ENCODE measurements at places on chromosomes 7 and 10. TPM values are rescaled to one million over a fixed set of nuclear protein-coding genes. Genes with fewer than 3 reads are reported as not detected.
A peak's percentile ranks its signal among the peaks of the same experiment; 100 is the strongest.

VAX1 gene
- not detected for total RNA-seq

DNA sequence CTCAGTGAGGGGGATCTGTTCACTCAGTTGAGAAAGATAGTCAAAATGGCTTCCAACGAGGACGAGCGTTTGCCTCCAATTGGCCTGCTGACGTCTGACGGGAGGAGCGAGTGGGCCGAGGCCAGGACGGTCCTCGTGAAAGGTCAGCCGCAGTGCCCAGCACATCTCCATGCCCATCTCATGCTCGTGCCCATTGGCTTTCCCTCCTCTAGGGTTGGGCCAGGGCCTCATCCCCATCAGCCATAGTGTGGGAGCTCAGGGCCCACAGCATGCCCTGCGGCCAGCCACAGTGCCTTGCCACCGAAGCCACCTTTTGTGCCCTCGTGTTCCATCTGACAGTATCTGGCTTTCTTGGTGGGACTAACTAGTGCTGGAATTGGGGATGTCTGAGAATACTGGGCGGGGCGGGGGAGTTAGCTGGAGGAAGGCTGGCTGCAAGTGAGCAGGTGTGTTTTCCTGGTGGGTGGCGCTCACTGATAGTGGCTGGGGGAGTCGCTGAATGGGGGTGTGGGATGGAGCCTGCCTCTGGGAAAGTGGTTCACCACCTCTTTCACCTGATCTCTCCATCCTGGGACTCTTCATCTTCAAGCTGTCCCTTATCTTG lies 13.9 kb downstream of the CHAT start:
- no peaks in the 10 kb centered on the region for H3K36me3 ChIP-seq
- H3K4me3 ChIP-seq: no peak overlapping the region
- H3K27ac ChIP-seq: no peak overlapping the region

DNA sequence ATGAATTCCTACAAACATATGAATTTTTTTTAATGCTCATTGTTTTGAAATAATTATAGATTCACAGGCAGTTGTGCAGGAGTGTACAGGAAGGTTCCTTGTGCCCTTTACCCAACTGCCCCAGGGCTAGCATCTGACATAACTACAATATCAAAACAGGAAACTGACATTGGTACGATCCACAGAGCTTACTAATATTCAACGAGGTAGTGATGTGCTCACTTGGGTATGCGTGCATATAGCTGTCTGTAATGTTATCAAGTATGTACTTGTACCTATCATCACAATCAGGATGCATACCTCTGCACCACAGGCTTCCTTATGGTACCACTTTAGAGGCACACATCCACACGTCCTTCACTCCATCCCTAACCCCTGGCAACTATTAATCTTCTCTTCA lies 68.3 kb downstream of the BMS1 start:
- no peak overlapping the region for H3K4me3 ChIP-seq
- H3K27me3 ChIP-seq: no peaks in the 10 kb centered on the region
- H3K36me3 ChIP-seq: no peaks in the 10 kb centered on the region
- no peaks in the 10 kb centered on the region for H3K4me1 ChIP-seq
- H3K27ac ChIP-seq: no peak overlapping the region

- no peaks in the 10 kb centered on the region for H3K27me3 ChIP-seq
- DNase-seq: no peak
- no peak overlapping the region for H3K4me3 ChIP-seq
- H3K36me3 ChIP-seq: no peaks in the 10 kb centered on the region
- no peak overlapping the region for H3K27ac ChIP-seq
These were observed 74.8 kb upstream of the FOXK1 start for GRCh38 chr7:4607311-4607729.

EGR2 gene
- 5.7 TPM for total RNA-seq

- H3K27me3 ChIP-seq: no peaks in the 10 kb centered on the region
- no peak overlapping the region for H3K4me3 ChIP-seq
- no peaks in the 10 kb centered on the region for H3K4me1 ChIP-seq
- H3K27ac ChIP-seq: no peak overlapping the region
- no peaks in the 10 kb centered on the region for H3K36me3 ChIP-seq
These were observed 605.4 kb downstream of the KCNMA1 start for GRCh38 chr10:77032188-77032570.

HMX3 gene
- total RNA-seq: not detected

DNA sequence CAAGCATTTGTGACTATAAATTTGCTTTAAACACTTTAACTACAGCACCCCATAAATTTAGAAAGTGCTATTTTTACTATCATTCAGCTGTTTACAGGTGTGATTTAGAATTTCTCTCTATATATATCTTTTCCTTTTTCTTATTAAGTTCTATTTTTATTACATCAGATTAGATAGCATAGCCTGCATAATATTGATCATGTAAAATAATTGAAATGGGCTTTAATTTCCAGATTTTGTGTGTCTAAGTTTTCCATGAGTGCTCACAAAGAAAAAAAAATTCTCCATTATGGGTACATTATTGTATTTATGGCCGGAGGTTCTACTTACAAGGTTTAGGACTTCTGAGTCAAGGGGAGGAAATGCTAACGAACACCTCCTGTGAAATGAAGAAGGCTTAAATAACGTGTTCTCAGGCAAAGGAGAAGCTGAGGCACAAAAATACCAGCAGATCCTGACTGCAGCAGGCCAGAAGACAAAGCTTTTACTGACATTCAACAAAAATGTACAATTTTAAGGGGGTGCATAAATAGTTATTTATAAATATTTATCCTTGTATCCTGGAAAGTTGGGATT lies 114.2 kb downstream of the RNF133 start:
- no peak for DNase-seq
- no peak overlapping the region for H3K27ac ChIP-seq
- H3K27me3 ChIP-seq: no peaks in the 10 kb centered on the region
- H3K4me1 ChIP-seq: no peaks in the 10 kb centered on the region

- H3K27ac ChIP-seq: no peak overlapping the region
- H3K27me3 ChIP-seq: no peaks in the 10 kb centered on the region
- no peak overlapping the region for H3K4me3 ChIP-seq
- no peaks in the 10 kb centered on the region for H3K36me3 ChIP-seq
These were observed 3.6 kb downstream of the FAM171A1 start for GRCh38 chr10:15367296-15368085.

GRCh38 chr7:34928560-34928959 lies 108.7 kb downstream of the DPY19L1 start:
- H3K4me1 ChIP-seq: no peaks in the 10 kb centered on the region
- no peaks in the 10 kb centered on the region for H3K27me3 ChIP-seq
- H3K27ac ChIP-seq: no peak overlapping the region
- no peak overlapping the region for H3K4me3 ChIP-seq
- no peak for DNase-seq

- H3K36me3 ChIP-seq: no peaks in the 10 kb centered on the region
- no peak for DNase-seq
- H3K4me3 ChIP-seq: no peak overlapping the region
- no peak overlapping the region for H3K27ac ChIP-seq
- H3K4me1 ChIP-seq: no peaks in the 10 kb centered on the region
These were observed 135.9 kb downstream of the ZMYND11 start for GRCh38 chr10:271201-271600.

GRCh38 chr7:80618096-80618495 lies 20.3 kb upstream of the CD36 start:
- H3K27me3 ChIP-seq: no peaks in the 10 kb centered on the region
- no peaks in the 10 kb centered on the region for H3K36me3 ChIP-seq
- H3K4me1 ChIP-seq: no peaks in the 10 kb centered on the region
- DNase-seq: no peak
- no peak overlapping the region for H3K4me3 ChIP-seq

MALRD1 gene
- total RNA-seq: 3.2 TPM

CASTOR2 gene
- total RNA-seq: 27.6 TPM

DNA sequence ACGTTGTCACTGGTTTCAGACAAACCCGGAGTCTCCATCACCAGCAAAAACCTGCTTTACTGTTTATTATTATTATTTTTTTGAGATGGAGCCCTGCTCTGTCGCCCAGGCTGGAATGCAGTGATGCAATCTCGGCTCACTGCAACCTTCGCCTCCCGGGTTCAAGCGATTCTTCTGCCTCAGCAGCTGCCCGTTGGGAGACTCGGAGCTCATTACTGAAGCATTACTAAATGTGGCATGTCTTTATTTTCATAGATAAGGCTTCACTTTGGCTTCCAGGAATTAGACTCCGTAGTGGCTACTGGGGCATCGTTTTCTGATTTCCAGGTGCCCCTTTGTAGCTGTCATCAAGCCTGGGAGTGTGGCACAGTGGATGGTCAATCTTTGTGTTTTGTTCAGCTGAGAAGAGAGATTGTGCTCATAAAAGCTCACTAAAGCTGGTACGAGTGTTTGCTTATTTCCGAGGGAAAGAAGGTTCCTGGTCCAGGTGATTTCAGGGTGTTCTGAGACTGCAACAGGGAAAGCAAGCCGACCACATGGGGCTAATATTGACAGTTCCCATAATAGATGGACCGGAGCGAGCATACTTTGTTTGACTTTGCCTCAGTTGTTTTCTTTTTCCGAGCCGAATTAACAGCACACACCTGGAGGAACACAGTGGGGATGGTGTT lies 163.1 kb downstream of the CAMK1D start:
- H3K36me3 ChIP-seq: no peaks in the 10 kb centered on the region
- no peak overlapping the region for H3K4me3 ChIP-seq
- no peaks in the 10 kb centered on the region for H3K4me1 ChIP-seq
- DNase-seq: no peak
- H3K27me3 ChIP-seq: no peaks in the 10 kb centered on the region
- H3K27ac ChIP-seq: no peak overlapping the region

DNA sequence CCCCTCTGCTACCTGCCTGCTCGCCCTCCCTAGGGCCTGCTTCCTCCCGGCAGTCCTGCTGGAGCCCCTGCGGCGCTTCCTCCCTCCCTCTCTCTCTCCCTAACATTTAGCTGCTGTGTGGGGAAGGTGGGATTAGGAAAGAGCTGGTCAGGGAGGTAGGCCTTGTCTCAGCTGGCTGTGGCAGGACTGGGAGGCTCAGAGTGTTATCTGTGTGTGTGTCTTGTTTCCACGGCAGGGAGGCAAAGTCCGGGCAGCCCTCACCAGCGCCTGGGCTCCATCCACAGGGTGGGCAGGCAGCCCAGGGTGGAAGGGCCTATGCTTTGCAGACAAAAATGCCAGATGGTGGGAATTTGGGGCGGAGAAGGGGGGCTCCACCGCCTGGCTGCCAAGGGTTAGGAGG lies 105.7 kb downstream of the RPS24 start:
- no peaks in the 10 kb centered on the region for H3K36me3 ChIP-seq
- DNase-seq: peak; percentile 22
- no peaks in the 10 kb centered on the region for H3K27me3 ChIP-seq
- H3K27ac ChIP-seq: no peak overlapping the region
- H3K4me3 ChIP-seq: no peak overlapping the region

GRCh38 chr10:12177642-12178041 lies 18.0 kb downstream of the NUDT5 start:
- no peak overlapping the region for H3K27ac ChIP-seq
- H3K4me3 ChIP-seq: no peak overlapping the region
- no peaks in the 10 kb centered on the region for H3K4me1 ChIP-seq
- DNase-seq: no peak
- no peaks in the 10 kb centered on the region for H3K27me3 ChIP-seq

ZPBP gene
- not detected for total RNA-seq

SPDYE2B gene
- total RNA-seq: not detected

DNA sequence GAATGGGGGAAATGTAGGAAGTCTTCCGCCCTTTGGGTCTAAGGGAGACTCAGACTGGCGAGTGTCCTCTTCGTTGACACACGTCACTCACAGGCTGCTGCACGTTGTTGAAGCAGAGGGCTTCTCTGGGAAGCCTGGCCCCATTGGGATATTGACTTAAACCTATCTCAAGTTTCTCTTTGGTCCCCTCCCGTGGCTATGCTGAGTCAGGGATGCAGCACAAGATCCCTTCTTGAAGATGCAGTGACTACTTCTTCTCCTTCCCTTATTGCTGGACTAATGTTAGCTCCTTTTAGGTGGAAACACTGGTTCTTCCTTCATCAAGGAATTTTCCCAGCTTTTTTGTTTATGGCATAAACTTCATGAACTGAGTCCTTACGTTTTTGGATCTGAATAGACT lies 89.8 kb upstream of the CCDC71L start:
- no peak overlapping the region for H3K27ac ChIP-seq
- DNase-seq: no peak
- no peaks in the 10 kb centered on the region for H3K27me3 ChIP-seq
- no peaks in the 10 kb centered on the region for H3K4me1 ChIP-seq

AKR1C8 gene
- not detected for total RNA-seq

All from ovary (tissue), 10 donors.